ENCODE measurements at places on chromosomes 16 and 17.
A peak's percentile ranks its signal among the peaks of the same experiment; 100 is the strongest.

GRCh38 chr17:73192894-73193701, at the start of gene COG1:
COG1 (plus strand) TSS chr17:73193055; CDS start chr17:73193070, 15 bp downstream.
- DNase-seq, result peak; percentile 45

GRCh38 chr17:28735242-28735722, 6.7 kb downstream of the NEK8 start:
- peak; percentile 2 for DNase-seq

DNA sequence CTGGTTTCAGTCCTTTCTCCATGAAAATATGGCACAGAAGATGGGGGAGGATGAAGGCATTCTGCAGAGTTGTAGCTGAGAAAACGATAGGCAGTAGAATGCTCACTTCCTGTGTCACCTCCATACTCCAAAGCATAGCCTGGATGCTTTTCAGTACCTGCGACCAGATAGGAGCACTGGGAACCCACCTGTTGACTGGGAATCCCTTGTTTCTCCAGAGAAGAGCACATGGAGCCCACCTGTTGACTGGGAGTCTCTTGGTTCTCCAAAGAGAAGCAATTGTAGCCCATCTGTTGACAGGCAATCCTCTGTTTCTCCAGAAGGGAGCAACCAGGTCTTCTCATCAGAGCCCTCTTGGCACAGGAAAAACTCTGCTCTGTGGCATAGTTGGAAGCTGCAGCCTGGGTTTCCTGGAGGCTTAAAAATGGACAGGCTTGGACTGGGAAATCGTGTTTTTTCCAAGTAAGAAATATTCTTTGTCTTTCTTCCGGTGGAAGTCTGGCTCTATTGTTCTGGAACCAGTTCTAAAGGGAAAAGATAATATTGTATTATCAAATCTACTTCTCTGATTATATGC, 13.2 kb downstream of the TERF2IP start:
- DNase-seq, result no peak

GRCh38 chr16:21301895-21302291, 23.8 kb upstream of the CRYM start:
- no peak for DNase-seq

DNA sequence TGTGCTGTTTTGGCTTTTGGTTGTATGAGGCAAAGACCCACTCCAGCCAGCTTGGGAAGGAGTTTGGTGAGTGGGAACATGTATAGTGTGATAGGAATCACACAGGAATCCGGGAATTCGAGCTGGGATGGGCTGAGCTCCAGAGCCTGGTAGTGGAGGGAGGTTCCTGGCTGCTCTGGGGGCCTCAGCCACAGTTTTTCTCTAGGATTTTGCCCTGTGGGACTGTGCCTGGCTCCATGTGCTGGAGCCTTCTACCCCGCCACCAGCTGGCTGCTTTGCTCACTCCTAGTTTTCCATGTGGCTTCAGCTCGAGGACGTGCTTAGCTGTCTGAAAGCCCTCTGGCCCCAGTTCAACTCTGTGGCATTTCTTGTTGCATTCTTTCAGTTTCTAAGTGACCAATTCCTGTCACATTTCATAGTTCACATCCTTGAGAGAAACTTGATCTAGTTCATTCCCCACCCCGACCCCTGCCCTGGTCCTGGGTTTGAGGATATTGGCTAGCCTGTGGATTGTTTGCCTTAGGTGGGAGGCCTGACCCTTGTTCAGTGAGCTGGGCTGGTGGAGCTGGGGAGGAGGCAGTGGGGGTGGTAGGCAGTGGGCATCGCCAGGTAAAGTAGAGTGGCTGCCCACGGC, 5.0 kb downstream of the SEC14L1 start:
- DNase-seq, result no peak

- DNase-seq, result no peak
Observed at GRCh38 chr16:57732037-57732436, 3.5 kb upstream of the KATNB1 start.

DNA sequence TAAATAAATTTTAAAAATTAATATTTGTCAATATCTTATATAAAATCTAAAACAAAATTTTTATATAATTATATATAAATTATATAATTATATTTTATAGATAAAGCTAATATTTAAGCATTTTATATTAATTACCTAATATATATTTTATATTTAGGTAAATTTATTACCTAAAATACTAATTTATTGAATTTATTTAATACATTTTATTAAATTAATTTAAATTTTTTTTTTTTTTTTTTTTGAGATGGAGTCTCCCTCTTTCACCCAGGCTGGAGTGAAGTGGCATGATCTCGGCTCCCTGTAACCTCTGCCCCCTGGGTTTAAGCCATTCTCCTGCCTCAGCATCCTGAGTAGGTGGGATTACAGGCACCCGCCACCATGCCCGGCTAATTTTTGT, 22.4 kb downstream of the ATAD5 start:
- DNase-seq, result no peak

GRCh38 chr17:79558091-79558900, 52.6 kb downstream of the RBFOX3 start:
- no peak for DNase-seq

DNA sequence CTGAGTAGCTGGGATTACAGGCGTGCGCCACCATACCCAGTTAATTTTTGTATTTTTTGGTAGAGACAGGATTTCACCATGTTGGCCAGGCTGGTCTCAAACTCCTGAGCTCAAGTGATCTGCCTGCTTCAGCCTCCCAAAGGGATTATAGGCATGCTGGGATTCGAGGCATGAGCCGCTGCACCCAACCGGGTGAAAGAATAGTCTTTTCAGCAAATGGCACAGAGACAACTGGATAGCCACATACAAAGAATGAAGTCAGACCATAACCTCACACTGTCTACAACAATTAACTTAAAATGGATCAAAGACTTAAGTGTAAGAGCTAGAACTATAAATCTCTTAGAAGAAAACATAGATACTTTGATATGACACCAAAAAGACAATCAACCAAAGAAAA, 67.6 kb downstream of the TBC1D16 start:
- DNase-seq, result no peak

DNA sequence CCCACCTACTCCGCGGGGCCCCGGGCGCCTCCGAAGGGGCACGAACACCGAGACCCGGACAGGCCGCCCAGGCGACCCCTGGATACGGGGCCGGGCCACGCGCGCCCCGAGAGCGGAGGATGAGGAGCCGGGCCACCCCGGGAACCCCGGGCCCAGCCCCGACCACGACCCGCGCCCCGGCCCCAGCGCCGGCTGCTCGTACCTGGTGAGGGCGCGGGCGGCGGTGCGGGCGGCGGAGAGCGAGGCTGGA, 192 bp downstream of the FASN start:
- no peak for DNase-seq
